ENCODE measurements at places on chromosomes 16 and 17.

- no peak for DNase-seq
Observed at GRCh38 chr17:2335726-2336214, 487 bp downstream of the TSR1 start.

- no peak for DNase-seq
Observed at GRCh38 chr17:71941920-71942319, 178.9 kb upstream of the SOX9 start.

- DNase-seq = no peak
Observed at GRCh38 chr16:1602285-1602684, 9.6 kb downstream of the IFT140 start.

DNA sequence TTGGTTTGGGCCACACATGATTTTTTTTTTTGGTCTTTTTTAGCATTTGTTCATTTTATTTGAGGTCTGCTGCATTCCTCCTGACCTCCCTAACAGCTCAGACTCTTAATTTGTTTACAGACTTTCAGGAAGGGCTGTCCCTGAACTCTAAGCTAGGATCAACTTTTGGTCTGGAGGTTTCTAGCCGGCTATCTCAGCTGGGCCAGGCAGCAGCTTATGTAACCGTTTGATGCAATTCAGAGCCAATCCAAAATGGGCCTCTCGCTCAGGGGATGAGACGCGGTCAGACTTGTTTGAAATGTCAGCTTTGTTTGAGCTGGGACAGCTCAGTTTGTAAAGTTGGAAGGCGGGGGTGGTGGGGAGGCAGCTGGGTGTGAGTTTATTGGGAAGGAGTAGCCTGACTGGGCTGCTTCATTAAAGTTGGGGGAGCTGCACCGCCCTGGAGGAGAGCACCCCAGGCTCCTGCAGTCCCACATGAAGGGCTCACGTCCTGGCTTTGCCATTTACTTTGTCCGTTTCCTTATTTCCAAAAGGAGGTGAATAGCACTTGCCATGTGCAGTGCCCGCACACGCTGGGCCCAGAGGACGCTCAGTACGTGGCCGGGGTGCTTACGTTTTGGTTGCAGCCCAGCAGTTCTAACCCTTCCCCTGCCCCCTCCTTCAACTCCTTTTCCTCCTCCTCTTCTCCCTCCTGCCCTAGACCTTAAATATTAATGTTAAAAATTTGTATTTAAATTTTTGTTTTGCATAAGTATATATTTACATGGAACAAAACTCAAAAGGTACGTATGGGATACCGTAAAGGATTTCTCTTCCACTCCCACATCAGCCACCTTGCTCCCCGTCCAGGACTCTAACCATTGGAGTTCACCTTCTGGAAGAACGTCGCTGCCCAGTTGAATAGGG lies 121.2 kb downstream of the SNX29 start:
- no peak for DNase-seq
